ENCODE measurements at places on chromosomes 11 and 22.

GRCh38 chr11:103109818-103110388, 677 bp downstream of the DYNC2H1 start:
- no peak for DNase-seq

DNA sequence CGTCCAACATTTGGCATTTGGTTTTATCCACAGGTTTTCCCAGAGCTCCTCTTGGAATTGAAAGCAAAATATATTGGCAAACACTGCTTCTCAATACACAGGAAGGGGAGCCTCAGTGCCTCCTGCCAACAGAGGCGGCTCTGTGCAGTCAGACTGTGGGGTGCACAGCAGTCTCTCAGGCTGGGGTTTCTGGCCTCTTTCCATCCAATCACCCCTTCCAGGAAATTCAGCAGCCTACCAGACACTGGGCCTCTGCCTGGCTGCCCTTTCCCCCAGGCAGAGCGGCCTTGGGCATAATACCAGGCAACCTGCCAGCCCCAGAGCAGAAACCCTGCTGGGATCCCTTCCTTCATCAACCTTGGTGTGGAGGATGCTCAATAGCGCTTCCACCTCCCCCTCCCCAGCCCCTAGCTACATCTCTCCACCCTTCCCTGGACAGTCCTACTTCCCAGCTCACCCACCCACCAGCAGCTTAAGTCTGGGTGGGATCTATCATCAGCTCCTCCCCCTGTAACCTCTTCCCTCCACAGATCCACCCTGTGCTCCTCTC, 17.8 kb upstream of the RAPSN start:
- DNase-seq = peak; percentile 67

GRCh38 chr11:61567286-61568061, 13.4 kb downstream of the SYT7 start:
- DNase-seq = peak; percentile 82

DNA sequence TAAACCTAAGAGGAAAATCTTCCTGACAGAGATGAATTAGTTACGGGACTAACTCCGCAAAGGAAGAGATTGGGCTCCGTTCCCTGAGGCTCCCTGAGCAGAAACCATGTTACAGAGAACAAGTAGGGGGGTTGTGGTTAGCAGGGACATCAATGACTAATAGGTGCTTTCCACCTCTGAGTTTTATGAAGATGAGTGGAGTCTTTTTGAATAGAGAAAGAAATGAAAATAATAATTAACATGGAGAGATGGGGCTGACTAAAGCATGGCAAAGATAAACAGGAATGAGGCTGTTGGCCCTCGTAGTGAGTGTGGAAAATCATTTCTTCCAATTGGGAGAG, 47.5 kb upstream of the PICALM start:
- no peak for DNase-seq

DNA sequence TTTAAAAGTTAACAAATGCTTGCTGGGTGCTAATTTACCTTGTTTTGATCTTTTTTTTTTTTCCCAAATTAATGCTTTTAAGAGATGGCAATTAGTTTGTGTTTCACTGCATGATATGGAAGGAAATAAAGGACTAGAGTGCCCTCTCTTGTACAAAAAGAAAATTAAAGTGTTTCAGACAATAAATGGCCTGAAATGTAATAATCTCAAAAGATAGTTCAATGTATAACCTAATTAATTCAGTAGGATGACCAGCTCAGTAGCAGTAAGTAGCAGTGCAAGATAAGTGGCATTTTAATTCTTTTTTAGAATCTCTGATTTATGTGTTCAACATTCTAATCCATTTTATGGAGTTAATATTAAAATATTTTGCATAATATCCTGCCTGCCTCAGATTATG, 39.9 kb upstream of the MYO18B start:
- no peak for DNase-seq

DNA sequence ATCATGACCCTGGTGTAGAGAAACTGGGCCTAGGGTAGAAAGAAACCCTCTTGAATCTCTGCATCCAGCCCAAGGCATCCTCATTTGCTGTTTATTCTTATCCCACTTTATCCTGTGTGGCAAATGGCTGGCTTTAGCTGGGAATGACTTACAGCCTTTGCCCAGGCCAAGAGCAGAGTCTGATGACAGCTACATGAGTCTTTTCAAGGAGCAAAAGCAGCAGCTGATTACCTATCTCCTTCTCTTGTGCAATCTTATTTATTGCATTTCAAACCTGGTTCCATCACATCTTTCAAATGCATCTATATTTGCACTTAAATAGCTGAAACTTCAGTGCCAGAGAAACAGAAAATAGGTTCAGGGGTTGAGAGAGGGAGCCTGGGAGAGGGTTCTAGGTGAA, 26.1 kb downstream of the SYT13 start:
- DNase-seq = no peak

- no peak for DNase-seq
These were observed 185.4 kb downstream of the IGLL1 start for GRCh38 chr22:23394525-23395326.

- DNase-seq = peak; percentile 75
These were observed 26.8 kb downstream of the TPCN2 start for GRCh38 chr11:69075421-69076128.

GRCh38 chr11:72578051-72578450, 96.2 kb downstream of the PDE2A start:
- DNase-seq = peak; percentile 2

- no peak for DNase-seq
These were observed 72.9 kb downstream of the ABTB2 start for GRCh38 chr11:34284811-34285481.

- no peak for DNase-seq
These were observed 85.1 kb downstream of the CEP164 start for GRCh38 chr11:117412653-117413275.

- DNase-seq = no peak
These were observed 7.2 kb upstream of the OSM start for GRCh38 chr22:30273711-30274436.

DNA sequence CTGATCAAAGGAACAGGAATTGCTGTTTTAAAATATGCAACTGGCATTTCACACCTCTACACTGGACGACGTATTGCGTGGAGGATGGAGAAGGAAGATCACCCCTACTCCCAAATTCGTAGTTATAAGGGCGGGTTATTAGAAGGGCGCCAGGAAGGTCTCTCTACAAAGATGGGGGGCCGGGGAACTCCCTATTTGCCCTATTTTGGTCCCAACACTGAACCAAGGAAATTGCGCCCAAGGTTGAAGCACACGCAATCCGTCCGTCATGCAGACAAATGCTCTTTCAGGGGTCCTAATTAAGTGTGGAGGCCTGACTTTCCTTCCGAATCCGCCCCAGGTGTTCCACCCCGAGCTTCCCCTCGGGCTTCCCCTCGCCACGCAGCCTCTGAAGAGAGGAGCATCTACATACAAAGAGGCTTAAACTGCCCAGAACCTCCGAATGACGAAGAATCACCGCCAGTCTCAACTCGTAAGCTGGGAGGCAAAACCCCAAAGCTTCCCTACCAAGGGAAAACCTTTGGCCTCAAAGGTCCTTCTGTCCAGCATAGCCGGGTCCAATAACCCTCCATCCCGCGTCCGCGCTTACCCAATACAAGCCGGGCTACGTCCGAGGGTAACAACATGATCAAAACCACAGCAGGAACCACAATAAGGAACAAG, 396 bp downstream of the NPAT start:
- no peak for DNase-seq

DNA sequence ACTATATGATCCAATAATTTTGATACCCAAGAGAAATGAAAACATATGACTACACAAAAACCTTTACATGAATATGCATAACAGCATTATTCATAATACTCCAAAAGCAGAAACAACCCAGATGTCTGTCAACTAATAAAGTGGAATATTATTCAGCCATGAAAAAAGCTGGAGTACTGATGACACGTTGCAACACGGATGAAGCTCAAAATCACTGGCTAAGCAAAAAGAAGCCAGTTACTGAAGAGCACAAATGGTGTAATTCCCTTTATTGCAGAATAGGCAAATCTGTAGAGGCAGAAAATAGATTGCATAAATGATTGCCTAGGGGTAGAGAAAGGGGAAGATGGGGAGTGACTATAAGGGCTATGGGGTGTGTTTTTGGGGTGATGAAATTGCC, 117.6 kb upstream of the FGF3 start:
- DNase-seq = no peak

- DNase-seq = no peak
These were observed 42.1 kb downstream of the KDM2A start for GRCh38 chr11:67160872-67161783.

- DNase-seq = peak; percentile 82
These were observed 33.7 kb upstream of the MYRF start for GRCh38 chr11:61718621-61719302.

DNA sequence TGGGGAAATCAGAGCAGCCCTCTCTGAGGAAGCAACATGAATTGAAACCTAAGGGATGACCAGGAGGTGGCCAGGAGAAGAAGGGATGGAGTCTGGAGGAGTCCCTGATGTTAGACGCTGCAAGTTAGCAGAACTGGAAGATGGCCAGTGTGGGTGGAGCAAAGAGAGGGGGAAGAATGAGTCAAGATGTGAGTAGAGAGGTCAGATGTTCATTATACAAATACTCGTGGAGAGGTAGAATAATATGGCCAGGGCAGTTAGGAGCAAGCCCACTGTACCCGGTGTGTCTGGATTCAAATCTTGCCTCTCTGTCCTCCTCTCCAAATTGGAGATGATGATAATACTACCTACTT, 242.0 kb downstream of the TENM4 start:
- DNase-seq = no peak

- DNase-seq = no peak
These were observed 2.5 kb downstream of the BDNF start for GRCh38 chr11:27697679-27698275.

DNA sequence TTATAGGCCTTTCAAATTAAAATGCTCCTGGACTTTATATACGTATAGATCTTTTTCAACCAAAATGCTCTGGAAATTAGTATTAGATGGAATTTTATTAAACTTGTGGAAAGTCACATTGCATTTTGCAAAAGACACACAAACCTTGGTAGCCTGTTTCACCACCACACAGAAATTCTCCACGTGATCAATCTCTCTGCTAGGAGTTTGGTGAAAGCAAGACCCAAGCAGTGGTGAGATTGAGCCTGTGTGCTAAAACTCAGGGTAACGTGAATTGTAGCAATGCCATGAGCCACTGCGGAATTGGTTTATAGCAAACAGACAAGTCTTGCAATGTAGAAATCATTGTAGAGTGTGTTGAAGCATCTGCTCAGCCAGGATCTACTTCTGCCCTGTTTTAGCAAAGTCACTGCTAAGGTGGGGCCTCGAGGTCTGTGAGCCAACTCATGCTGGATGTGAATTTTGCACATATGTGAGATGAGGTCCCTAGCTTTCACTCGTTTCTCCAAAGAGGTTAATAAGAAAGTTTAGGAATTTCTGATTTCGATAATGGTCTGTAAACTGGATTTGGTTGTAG, 184.8 kb downstream of the DBX1 start:
- no peak for DNase-seq

- DNase-seq = no peak
These were observed 662.8 kb downstream of the BRD1 start for GRCh38 chr22:49164773-49165320.

GRCh38 chr22:38129021-38129420, 18.5 kb upstream of the BAIAP2L2 start:
- DNase-seq = no peak

- peak; percentile 57 for DNase-seq
These were observed 19.5 kb downstream of the SLC5A12 start for GRCh38 chr11:26702406-26702805.

DNA sequence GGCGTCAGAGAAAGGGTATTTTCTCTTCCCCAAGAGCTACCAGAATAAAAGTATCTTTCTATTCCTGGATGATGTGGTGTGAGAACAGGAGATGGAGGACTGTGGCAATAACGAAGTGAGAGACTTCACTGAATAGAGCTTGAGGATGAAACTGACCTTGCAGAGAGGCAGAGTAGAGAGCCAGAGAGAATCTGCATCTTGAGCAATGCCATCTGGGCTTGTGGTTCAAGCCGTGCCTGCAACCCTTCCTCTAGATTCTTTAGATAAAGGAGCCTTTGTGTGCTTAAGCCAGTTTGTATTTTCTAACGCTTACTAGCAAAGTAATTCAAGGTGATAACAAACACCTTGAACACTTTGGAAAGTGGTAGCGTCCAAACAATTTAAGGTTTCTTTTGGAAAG, 2.2 kb downstream of the ME3 start:
- no peak for DNase-seq

- DNase-seq = peak; percentile 34
These were observed 24.6 kb downstream of the IGF2 start for GRCh38 chr11:2114430-2115241.

- DNase-seq = no peak
These were observed 12.9 kb upstream of the CRKL start for GRCh38 chr22:20904008-20904979.

- DNase-seq = no peak
These were observed 31.5 kb downstream of the MCAM start for GRCh38 chr11:119285431-119285830.

DNA sequence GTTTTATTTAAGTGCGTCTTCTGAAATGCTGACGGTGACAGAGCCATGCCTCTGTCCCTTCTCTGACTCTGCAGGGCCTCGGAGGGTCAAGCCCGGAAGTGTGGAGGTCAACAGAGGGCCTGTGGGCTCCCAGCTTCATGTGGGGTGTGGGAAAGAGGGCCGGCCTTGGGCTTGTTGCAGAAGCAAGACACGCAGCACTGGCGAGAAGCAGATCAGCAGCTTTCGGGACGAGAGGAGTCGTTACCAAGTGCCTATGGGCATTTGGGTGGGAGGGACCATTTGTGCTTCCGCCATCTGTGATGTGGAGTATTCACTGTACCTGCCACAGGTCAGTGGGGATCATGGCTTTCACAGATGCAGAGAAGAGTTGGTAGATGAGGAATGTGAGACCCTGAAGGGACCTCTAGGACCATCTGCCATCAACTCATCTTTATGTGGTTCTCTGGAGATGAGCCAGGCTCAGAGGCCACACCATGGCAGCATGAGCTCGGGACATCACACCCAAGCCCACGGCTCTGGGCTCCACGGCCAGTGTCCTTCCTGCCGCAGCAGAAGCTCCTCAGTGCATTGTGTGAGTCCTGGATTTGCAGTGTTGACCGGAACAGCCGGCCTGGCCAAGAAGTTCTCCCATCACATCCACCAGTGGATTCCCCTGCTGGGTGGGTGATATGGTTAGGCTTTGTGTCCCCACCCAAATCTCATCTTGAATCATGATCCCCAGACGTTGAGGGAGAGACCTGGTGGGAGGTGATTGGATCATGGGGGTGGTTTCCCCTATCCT, 590.7 kb downstream of the TBC1D22A start:
- no peak for DNase-seq

DNA sequence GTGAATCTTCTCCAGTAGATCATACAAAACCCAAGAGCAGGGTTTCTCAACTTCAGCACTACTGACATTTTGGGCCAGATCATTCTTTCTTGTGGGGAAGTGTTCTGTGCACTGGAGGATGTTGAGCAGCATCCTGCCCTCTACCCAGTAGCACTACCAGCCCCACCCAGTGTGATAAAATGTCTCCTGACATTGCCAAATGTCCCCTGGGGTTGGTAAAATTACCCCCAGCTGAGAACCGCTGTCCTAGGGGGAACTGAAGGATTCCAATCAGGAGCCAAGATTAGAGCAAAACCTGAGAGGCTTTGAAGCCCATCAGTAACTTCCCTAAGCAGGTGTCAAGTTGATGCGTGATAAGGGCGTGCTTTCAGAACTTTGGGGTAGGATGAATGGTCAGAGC, 61.4 kb upstream of the YWHAH start:
- no peak for DNase-seq
